ENCODE measurements at places on chromosomes 11 and 22. TPM values are rescaled to one million over a fixed set of nuclear protein-coding genes. Genes with fewer than 3 reads are reported as not detected.

The MUC6 gene
- total RNA-seq, result not detected

The RNASEH2C gene
- 66.7 TPM for total RNA-seq

The CYP2D6 gene
- total RNA-seq, result not detected

The CD44 gene
- total RNA-seq, result 32.5 TPM

DNA sequence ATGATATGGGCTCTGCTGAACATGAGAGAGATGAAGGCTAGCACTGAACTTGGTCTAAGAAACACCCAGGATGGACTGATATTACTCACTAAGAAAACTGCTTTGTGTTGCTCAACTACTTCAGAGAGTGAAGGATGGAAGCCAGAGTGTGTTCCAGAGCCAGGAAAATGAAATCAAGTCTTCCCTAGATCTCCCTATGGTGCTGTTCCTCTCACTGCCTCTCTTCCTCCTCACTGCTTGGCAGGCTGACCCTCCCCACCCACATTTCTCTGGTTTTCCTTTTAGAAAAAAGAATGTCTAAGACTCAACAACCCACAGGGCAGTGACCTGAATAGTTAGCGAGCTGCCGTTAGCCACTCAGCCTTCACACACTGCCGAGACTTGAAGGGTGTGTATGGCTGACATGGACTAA lies 65.6 kb downstream of the CCDC81 start:
- peak; percentile 62 for DNase-seq
- no peak overlapping the region for H3K27ac ChIP-seq
- no peaks in the 10 kb centered on the region for H3K4me1 ChIP-seq
- no peak overlapping the region for H3K4me3 ChIP-seq

GRCh38 chr11:128695539-128696221 lies 1.8 kb downstream of the FLI1 start:
- H3K27ac ChIP-seq, result peak overlapping the region; percentile 83
- no peaks in the 10 kb centered on the region for H3K36me3 ChIP-seq
- DNase-seq, result no peak
- H3K4me3 ChIP-seq, result peak overlapping the region; percentile 64
- H3K4me1 ChIP-seq, result peaks cover 16% of the 10 kb centered on the region

DNA sequence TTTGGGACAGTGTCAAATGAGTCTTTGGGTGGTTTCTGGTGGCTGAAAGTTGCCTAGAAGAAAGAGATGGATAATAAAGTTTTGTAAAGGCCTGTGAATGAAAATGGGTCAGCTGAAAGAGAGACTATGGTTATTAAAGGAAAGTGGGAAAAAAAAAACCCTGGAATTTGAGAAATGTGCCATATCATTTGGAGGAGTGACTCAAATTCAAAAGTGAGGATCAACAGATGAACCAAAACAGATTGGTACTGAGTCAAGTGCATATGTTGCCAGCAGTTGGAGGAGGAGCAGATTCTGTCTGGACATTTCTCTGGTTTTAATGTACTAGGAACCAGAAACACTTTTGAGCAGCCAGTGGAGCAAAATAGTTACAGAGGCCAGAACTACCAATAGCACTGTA lies 339.8 kb downstream of the KCNA4 start:
- no peak overlapping the region for H3K4me3 ChIP-seq
- no peak overlapping the region for H3K27ac ChIP-seq
- H3K36me3 ChIP-seq, result no peaks in the 10 kb centered on the region
- no peak for DNase-seq
